ENCODE measurements at places on chromosomes 11 and 22. TPM values are rescaled to one million over a fixed set of nuclear protein-coding genes. Genes with fewer than 3 reads are reported as not detected.

DNA sequence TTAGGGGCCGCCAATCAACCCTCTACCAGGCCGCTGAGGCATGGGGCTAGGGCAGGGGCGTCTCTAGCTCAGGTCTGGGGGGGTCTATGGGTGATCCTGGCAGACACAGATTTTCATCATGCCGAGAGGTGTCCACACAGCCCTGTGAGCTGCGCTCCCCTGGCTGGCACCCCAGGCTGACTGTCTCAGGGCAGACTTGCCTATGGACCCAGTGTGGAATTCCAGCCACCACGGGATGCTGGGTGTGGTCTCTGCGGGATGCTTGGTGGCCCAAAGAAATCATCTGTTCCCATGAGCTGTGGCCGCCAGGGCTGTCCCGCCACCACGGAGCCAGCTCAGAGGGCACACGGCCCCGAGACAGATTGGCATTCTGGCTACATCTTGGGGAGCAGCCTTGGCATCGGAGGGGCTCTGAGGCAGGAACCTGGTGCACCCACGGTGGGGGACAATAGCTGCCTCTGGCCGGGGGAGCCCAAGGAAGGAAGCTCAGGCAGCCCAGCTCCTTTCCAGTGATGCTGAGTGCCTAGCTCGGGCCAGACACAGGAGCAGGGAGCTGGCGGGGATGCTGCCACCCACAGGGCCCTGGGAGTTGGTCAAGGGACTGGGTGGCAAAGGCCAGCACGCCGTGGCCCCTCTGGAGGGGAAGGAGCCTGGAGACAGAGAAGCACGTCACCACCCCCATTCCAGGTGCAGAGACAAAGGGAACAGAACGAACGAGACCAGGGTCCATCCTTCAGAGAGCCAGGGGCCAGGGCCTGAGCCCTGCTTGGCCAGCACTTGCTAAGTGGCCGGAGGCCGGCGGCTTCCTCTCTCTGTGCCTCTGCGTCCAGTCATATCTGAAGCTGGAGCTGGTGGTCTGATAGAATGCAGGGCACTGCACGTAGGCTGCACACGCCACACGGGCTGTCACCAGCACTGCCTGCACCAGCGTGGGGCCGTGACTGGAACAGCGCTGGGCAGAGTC is 64.4 kb upstream of the FGF3 start:
- H3K27me3 ChIP-seq = peaks cover 30% of the 10 kb centered on the region
- no peak for DNase-seq
- H3K4me3 ChIP-seq = no peak overlapping the region
- H3K27ac ChIP-seq = no peak overlapping the region

DNA sequence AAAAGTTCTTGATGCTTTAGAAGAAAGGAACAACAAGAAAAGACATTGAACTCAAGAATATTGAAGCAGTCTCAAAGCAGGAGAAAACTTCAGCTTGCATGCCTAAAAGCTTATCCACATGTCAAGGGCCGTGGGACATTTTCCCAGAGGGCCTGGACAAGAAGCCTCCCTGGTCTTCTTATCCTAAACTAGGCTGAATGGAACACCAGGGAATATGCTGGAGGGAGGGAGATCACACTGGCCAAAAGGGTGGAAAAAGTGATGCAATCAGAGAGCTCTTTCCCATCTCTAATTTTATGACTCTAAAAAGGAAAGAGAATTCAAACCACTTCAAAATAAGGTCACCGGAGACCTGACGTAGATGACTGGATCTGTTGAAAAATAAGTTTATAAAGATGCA is 107.2 kb downstream of the MPPED2 start:
- H3K27me3 ChIP-seq = no peaks in the 10 kb centered on the region
- no peaks in the 10 kb centered on the region for H3K36me3 ChIP-seq
- H3K27ac ChIP-seq = no peak overlapping the region
- DNase-seq = no peak
- no peaks in the 10 kb centered on the region for H3K4me1 ChIP-seq

GRCh38 chr11:127381247-127381646 is 380.7 kb upstream of the KIRREL3 start:
- H3K27me3 ChIP-seq = no peaks in the 10 kb centered on the region
- no peaks in the 10 kb centered on the region for H3K36me3 ChIP-seq
- H3K27ac ChIP-seq = no peak overlapping the region

GRCh38 chr11:85748455-85748891 is 62.5 kb downstream of the SYTL2 start:
- H3K27me3 ChIP-seq = no peaks in the 10 kb centered on the region
- peak overlapping the region; percentile 20 for H3K27ac ChIP-seq
- DNase-seq = no peak
- H3K36me3 ChIP-seq = no peaks in the 10 kb centered on the region

- no peak overlapping the region for H3K4me3 ChIP-seq
- DNase-seq = no peak
- no peak overlapping the region for H3K27ac ChIP-seq
- H3K27me3 ChIP-seq = peaks cover 25% of the 10 kb centered on the region
Measured at GRCh38 chr11:111452146-111452545, 60.0 kb downstream of the BTG4 start.

GRCh38 chr22:24323695-24324094 is 53.1 kb downstream of the SPECC1L start:
- H3K27ac ChIP-seq = no peak overlapping the region
- H3K27me3 ChIP-seq = no peaks in the 10 kb centered on the region
- H3K4me1 ChIP-seq = peaks cover 7% of the 10 kb centered on the region
- DNase-seq = no peak
- H3K36me3 ChIP-seq = peaks cover 26% of the 10 kb centered on the region

GRCh38 chr22:27317096-27317495 is 484.5 kb downstream of the MN1 start:
- no peaks in the 10 kb centered on the region for H3K36me3 ChIP-seq
- no peak overlapping the region for H3K4me3 ChIP-seq
- peaks cover 11% of the 10 kb centered on the region for H3K4me1 ChIP-seq

DNA sequence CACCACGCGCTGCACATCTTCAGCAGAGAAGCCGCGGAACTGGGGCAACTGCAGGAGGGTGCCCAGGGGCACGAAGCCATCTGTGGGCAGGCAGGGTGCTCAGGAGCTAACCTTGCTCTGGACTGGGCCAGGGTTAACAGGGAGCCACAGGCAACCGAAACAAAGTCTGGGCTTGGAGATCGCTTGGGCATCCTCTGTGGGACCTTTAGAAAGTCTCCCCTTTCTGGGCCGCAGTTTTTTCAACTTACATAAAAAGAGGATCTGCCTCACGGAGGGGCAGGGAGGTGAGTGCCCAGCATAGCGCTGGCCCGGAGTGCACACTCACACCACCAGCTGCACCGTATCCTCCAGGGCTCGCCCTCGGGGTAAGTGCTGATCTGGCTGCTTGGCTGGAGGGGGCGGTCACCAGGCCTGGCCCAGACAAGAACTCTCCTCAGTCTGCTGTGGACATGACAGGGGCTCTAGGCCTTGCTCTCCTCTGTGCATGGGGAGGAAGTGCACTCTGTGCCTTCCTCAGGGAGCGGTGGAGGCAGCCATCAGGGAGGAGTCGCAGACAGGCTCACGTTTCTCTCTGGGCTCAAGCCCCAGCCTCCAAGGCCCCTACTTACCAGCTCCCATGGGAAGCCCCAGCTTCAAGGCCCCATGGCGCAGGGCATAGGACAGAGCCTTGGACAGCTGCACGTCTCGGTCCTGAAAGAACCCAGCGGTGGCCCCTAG is 937 bp downstream of the TRPT1 start:
- H3K4me3 ChIP-seq = peak overlapping the region; percentile 79
- peaks cover 7% of the 10 kb centered on the region for H3K4me1 ChIP-seq
- peaks cover 86% of the 10 kb centered on the region for H3K36me3 ChIP-seq
- DNase-seq = no peak
- peak overlapping the region; percentile 50 for H3K27ac ChIP-seq
- H3K27me3 ChIP-seq = no peaks in the 10 kb centered on the region

GRCh38 chr11:134554106-134554505 is 142.1 kb upstream of the B3GAT1 start:
- H3K27me3 ChIP-seq = peaks cover 12% of the 10 kb centered on the region
- DNase-seq = no peak
- no peak overlapping the region for H3K4me3 ChIP-seq
- H3K36me3 ChIP-seq = no peaks in the 10 kb centered on the region
- no peaks in the 10 kb centered on the region for H3K4me1 ChIP-seq

DNA sequence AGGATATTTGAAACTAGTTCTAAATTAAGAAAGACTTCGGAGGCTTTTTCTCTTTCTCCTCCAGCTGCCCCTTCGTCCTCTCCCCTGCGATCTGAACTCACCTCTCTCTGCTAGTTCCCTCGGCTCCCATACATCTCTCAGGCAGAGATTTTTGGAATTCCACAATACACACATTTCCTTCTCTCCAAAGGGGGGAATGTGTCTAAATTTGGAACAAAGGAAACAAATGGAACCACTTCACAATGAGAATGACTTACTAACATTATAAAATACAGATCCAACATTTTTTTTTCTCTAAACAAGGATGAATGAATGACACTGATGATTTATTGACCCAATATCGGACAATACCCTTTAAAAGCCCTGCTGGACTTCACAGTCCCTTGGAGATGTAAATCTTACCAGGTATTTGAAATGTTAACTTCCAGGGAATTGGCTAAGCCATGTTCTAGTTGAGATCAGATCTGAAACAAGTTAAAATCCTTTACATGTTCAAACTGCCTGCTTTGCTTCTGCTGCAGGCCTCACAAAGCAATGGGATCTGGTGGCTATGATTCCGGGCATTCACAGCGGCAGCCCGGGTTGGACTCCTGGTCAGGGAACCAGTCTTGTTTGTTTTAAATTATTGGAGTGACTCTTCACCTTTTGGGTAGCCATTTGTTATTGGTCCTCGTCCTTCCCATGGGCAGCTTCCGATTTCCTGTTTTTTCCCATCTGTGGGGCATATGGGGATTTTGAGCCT is 20.5 kb upstream of the GSTP1 start:
- H3K4me1 ChIP-seq = peaks cover 38% of the 10 kb centered on the region
- H3K4me3 ChIP-seq = no peak overlapping the region
- peak overlapping the region; percentile 70 for H3K27ac ChIP-seq
- no peak for DNase-seq

GRCh38 chr22:24894220-24894975 is 52.1 kb downstream of the LHFPL7 start:
- DNase-seq = peak; percentile 89
- H3K27ac ChIP-seq = peak overlapping the region; percentile 86
- H3K4me1 ChIP-seq = peaks cover 18% of the 10 kb centered on the region
- H3K36me3 ChIP-seq = no peaks in the 10 kb centered on the region
- H3K27me3 ChIP-seq = peaks cover 24% of the 10 kb centered on the region
- H3K4me3 ChIP-seq = peak overlapping the region; percentile 32

DNA sequence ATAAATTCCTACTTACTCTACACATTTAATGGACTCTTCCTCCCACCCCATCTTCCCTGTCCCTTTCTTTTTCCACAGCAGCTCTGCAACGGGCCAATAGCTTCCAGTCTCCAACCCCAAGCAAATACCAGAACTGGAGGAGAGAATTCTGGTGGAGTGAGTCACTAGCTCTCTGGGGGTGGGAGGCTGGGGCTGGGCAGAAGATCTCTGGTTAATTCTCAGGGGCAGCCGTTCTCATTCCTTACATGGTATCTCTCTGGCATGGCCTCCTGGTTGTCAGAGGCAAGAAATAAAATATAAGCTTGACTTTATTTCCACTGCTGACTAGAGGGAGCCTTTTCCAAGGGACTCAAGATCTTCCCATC is 90.4 kb upstream of the PARVA start:
- peaks cover 7% of the 10 kb centered on the region for H3K36me3 ChIP-seq
- peak overlapping the region; percentile 85 for H3K27ac ChIP-seq
- H3K4me1 ChIP-seq = peaks cover 42% of the 10 kb centered on the region

- H3K27ac ChIP-seq = no peak overlapping the region
- H3K4me1 ChIP-seq = peaks cover 26% of the 10 kb centered on the region
- H3K27me3 ChIP-seq = no peaks in the 10 kb centered on the region
- DNase-seq = no peak
- peak overlapping the region; percentile 94 for H3K4me3 ChIP-seq
Measured at GRCh38 chr11:13667795-13668101, 720 bp upstream of the FAR1 start.

- no peak overlapping the region for H3K4me3 ChIP-seq
- peaks cover 9% of the 10 kb centered on the region for H3K36me3 ChIP-seq
- H3K4me1 ChIP-seq = no peaks in the 10 kb centered on the region
- no peaks in the 10 kb centered on the region for H3K27me3 ChIP-seq
Measured at GRCh38 chr11:28137832-28138231, 29.6 kb downstream of the METTL15 start.

DNA sequence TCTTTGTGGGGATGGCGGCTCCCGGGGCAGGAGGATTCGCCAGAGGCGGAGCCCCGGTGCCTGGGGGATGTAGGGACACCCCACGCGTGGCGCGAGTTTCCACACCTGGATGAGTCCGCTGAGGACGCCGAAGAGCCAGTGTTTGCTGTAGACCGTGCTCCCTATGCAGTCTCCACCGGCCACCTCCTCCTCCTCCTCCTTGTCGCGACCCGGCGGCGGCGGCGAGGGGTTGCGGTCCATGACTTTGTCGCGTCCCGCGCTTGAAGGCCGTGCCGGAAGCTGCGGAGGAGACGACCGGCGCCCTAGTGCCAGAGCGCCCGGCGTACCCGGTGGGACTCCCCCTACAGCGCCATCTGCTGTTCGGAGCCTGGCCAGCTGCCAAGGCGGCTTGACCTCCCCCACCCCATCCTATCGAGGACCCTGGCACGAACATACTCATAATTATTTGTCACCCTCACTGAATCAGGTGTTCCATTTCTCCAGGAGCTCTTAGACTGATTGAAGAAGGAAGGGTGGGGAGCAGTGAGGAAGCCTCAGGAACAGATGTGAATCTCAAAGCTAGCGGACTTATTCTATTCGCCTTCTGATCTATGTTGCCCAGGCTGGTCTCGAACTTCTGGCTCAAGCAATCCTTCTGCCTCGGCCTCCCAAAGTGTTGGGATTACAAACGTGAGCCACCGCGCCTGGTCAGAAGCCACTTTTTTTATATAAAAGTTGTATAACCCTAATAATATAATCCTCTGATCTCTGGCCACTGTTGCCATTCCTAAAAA is at the start of gene SAAL1:
Gene SAAL1 (minus strand): TSS at position 281 of the 773 bp plus-strand sequence. CDS start 41 bp downstream, at position 240.
- peaks cover 16% of the 10 kb centered on the region for H3K36me3 ChIP-seq
- peak within 1 kb of the TSS; percentile 81 for H3K27ac ChIP-seq
- H3K27me3 ChIP-seq = peaks cover 11% of the 10 kb centered on the region
- DNase-seq = peak; percentile 91

DNA sequence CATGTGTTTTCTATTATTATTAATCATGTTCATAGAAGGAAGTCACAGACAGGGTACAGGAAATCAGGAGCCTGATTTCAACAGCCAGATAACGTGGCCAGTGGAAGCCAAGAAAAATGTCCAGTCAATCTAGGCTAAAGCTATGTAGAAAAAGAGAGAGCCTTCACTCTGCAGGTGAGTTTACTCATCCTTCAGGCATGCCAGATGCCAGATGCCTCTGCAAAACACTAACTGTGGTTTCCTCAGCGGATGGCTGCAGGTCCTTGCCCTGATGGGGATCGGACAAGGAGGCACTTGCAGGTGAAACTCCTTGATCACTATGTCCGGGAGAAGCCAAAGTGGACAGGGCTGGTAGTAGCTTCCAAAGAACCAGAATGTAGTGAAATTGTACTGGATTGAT is 962.3 kb upstream of the RAG2 start:
- DNase-seq = no peak
- H3K4me1 ChIP-seq = no peaks in the 10 kb centered on the region
- no peaks in the 10 kb centered on the region for H3K36me3 ChIP-seq
- H3K27ac ChIP-seq = no peak overlapping the region
- H3K4me3 ChIP-seq = no peak overlapping the region

CACNA1I gene
- total RNA-seq = 0.07 TPM

MRPL17 gene
- 84.0 TPM for total RNA-seq

TECTA gene
- total RNA-seq = not detected

SESN3 gene
- total RNA-seq = 5.6 TPM

DKK3 gene
- 11.9 TPM for total RNA-seq

DUSP8 gene
- 12.1 TPM for total RNA-seq

TNRC6B gene
- total RNA-seq = 44.6 TPM

SLC15A3 gene
- total RNA-seq = 6.8 TPM

Data from Calu3 (cell line).